ENCODE measurements at places on chromosomes 12 and 14. TPM values are rescaled to one million over a fixed set of nuclear protein-coding genes. Genes with fewer than 3 reads are reported as not detected.

The SLC6A12 gene
- total RNA-seq: 0.64 TPM

The HOTAIR gene
- total RNA-seq: 0.25 TPM

The RASAL1 gene
- total RNA-seq: 16.0 TPM

The GPR135 gene
- total RNA-seq: 3.9 TPM

The RERGL gene
- not detected for total RNA-seq

The GUCY2C gene
- not detected for total RNA-seq

The FAM186B gene
- 0.42 TPM for total RNA-seq

The MAP1LC3B2 gene
- 4.7 TPM for total RNA-seq

The C14orf39 gene
- not detected for total RNA-seq

The TRIP11 gene
- 37.4 TPM for total RNA-seq
